CD14-positive monocyte (primary cell): ENCODE measurements at places on chromosomes 2 and 18.

- no peak for DNase-seq
Observed at GRCh38 chr2:177589186-177589585, 196.6 kb downstream of the AGPS start.

- DNase-seq, result no peak
Observed at GRCh38 chr18:22275706-22276333, 106.4 kb downstream of the GATA6 start.

GRCh38 chr2:36634981-36635597 lies 37.1 kb upstream of the FEZ2 start:
- no peak for DNase-seq

DNA sequence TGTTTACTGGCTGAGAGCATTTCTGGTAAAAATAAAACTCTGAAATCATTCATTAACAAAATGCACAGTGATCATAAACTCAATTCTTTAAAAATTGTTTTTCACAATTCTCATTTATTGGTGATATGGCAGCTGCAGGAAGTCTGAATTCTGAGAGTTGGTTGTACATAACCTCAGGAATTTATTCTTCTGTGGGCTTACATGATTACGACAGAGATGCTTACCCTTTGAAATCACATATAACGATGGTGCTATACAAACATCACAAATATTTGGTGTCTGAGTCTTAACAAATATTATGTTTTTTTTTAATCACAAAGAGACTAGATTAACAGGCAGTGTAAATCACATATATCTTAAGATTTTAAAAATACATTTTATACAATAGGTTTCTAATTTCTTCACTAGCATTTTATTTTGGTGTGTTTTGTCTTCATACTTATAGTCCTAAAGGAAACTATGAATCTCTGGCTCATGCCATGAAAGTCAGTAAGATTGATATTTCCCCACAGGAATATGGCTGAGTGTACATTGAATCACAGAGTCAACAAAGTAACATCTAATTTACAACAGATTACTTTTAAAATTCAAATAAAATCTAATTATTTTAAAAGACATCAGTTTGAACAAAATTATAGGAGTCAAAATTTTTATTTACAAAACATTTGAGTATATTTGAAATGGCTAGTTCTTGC lies 318.8 kb upstream of the THUMPD2 start:
- DNase-seq, result no peak

- DNase-seq, result no peak
Observed at GRCh38 chr2:25308599-25308998, 33.1 kb downstream of the DNMT3A start.

DNA sequence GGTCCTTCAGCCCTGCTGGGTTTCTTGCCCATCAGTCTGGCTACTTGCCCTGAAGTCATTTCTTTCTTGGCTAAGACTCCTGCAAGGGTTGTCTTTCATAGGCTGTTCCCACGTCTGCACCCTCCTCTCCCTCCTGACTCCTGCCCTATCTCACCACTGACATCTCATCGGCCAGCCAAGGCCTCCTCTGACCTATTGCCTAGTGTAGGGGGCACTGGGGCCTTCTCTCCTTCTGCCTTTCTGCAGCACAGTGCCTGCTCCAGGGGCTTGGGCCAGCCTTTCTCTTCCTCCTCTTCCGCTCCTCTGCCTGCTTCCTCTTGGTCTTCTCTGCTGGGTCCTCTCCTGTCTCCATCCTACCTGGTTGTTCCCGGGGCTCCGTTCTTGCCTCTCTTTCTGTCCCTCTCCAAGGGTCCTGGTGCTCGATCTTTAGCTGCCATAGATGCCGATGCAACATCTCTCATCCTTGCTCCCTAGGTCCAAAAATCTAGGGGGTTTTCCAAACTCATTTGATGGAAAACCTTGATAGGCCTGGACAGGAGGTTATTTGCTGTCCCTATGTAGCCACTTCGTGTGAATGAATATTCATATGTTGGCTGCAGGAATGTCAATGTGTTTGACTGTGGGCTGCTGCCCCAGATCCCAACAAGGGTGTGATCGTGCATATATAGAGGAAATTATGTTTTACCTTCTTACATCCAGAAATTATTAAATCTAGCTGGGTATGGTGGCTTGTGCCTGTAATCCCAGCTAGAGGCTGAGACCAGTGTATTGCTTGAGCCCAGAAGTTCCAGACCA lies 9.7 kb upstream of the NT5DC4 start:
- DNase-seq, result no peak

- no peak for DNase-seq
Observed at GRCh38 chr2:216231867-216232266, 122.7 kb downstream of the XRCC5 start.

GRCh38 chr2:162926501-162926900 lies 87.9 kb upstream of the KCNH7 start:
- no peak for DNase-seq

DNA sequence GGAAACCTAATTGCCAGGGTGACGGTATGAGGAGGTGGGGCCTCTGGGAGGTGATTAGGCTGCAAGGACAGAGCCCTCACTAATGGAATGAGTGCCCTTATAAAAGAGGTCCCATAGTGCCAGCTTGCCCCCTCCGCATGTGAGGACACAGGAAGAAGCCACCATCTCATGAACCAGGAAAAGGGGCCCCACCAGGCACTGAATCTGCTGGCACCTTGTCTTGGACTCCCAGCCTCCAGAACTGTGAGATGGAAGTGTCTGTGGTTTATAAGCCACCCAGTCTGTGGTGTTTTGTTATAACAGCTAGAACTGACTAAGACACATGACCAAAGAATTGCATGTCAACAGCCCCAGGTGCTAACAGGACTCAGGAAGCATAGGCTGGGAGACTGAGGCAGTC lies 214.3 kb downstream of the MGAT5 start:
- DNase-seq, result no peak
